ENCODE measurements at places on chromosomes 2 and 18.

DNA sequence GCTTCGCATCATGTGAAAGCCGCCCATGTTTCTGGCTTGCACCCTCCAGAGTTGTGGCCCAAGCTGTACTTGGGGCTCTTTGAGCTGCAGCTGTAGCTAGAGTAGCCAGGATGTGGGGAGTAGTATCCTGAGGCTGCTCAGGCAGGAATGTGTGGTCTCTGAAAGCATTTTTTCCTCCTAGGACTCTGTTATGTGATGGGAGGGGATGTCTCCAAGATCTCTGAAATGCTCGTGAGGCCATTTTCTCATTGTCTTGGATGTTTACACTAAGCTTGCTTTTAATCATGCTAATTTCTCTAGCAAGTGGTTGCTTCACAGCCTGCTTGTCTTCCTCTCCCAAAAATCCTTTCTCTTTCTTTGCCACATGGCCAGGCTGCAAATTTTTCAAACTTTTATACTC lies 687.6 kb downstream of the DCDC2C start:
- DNase-seq, result no peak

DNA sequence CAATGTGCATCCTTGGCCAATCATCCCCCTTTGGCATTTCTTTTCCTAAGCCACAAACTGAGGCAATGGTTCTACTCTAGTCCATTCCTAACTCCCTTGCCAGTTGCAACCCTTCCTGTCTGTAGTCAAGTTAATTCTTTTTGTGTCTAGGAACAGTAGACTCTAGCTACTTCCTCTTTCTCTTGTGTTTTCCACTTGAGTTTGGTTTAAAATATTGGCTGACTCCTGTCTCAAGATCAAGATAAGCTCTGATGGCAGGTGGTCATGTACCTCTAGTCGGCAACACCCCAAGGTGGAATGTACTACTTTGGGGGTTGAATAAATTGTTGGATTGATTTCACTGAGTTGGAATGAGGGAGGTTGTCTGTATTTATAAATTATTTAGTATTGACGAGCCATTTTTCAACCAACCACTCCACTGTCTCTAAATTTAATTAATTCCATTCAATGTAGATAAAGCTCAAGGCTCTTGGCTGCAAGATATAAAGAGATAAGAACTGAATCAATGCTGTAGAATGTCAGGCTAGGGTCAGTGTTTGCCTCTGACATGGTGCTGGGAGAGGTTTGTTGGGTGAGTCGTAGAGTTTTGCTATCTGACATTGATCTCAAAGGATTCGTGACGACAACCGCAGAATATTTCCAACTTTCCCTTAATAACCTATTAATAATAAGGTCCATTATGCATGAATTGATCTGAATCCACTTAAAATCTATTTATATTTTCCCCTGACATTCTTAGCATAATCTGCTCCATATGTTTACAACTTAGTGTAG lies 188.7 kb upstream of the APCDD1 start:
- no peak for DNase-seq

GRCh38 chr2:99648178-99648844 lies 158.5 kb upstream of the REV1 start:
- DNase-seq, result no peak

GRCh38 chr2:180776921-180777320 lies 203.5 kb upstream of the UBE2E3 start:
- no peak for DNase-seq

GRCh38 chr2:71696381-71696780 lies 243.0 kb downstream of the DYSF start:
- no peak for DNase-seq

- no peak for DNase-seq
Observed at GRCh38 chr18:34709750-34710441, at the start of gene DTNA. DTNA (plus strand) TSS chr18:34710298; CDS start chr18:34755977, 45,679 bp downstream.

DNA sequence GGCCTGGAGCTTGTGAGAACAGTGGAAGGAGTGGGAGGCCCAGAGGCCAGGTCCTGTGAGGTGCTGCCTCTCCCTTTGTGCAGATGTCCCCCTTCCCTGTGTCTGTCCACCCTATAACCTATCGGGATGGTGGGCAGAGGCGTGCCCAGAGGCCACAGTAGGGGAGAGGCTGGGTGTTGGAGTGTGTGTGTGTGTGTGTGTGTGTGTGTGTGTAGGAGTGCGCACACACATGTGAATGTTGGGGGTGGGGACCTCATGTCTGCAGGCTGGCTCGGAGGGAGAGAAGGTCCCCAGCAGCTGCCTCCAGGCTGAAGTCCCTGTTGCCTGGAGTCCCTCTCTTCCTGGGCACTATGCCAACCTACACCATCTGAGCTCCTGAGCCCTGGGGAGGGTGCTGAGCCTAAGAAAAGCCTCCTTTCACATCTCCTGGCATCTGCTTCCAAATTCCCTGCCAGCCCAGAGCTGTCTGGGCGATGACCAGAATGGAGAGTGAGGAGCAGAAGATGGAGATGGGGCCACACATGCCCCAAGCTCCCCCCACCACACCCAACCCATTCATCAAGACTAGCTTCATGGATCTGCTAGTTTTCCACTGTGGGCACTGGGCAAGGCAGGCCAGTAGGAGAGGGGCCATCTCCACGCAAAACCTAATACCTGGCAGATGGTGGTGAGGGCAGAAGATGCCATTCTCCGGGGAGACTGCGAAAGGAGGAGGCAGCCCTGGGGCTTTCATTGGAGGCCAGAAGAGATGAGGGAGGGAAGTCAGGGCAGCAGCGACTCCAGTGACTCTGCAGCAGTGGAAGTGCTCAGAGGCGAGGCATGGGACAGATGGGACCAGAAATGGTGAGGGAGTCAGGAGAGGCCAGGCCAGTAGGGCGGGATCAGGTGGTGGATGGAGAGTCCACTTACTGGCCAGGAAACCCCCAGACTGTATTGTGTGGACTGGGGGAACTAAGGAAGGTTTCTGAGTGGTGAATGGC lies 20.3 kb downstream of the KCNK3 start:
- no peak for DNase-seq

DNA sequence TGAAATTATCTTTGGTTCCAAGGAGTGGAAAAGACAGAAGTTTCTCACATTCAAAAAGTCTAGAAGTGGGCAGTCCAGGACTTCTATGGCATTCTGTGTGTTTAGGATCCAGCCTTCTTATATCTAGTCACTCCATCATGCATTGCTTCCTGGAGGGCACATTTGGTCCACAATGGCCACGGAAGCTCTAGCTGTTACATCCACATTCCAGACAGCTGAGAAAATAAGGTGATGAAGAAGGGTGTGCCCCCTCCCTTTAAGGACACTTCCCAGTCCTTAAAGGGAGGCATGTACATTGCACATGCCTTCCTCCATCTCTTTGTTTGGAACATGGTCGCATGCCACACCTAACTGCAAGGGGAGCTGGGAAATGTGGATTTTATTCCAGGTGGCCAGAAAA lies 59.9 kb upstream of the BZW1 start:
- no peak for DNase-seq

DNA sequence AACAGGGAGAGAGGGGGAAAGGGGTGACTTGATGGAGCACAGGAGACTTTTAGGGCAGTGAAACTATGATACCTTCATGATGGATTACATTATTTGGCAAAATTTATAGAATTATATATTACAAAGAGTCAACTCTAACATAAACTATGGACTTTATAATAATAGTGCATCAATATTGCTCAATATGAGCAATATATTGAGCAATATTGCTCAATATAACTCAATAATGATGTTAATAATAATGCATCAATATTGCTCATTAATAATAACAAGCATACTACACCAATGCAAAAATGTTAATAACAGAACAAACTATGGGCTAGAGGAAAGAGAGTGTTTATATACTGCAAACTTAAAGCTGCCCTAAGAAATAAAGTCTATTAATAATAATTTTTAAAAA lies 3.1 kb upstream of the UNC80 start:
- DNase-seq, result no peak

- no peak for DNase-seq
Observed at GRCh38 chr2:223113161-223113560, 61.2 kb downstream of the KCNE4 start.
